ENCODE measurements at places on chromosomes 6 and 20.

DNA sequence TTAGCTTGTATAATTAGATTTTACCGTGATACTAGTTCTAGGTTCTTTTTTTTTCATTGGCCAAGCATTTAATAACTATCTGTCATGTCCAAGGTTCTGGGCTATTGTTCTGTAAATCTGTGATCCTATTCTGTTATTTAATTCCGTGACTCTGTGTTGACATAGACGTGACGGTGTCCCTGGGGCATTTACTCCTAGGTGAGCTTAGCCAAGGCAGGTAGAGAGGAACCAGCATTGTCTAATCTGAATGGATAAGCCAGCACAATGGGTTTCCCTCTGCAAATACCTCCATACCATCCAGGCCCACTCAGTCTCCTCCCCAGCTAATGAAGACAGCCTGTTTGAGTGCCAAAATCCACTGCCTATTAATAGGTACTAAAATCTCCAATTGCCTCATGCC, 8.9 kb upstream of the CDSN start:
- no peak overlapping the region for H3K27ac ChIP-seq
- H3K4me3 ChIP-seq = no peak overlapping the region
- H3K27me3 ChIP-seq = no peaks in the 10 kb centered on the region

DNA sequence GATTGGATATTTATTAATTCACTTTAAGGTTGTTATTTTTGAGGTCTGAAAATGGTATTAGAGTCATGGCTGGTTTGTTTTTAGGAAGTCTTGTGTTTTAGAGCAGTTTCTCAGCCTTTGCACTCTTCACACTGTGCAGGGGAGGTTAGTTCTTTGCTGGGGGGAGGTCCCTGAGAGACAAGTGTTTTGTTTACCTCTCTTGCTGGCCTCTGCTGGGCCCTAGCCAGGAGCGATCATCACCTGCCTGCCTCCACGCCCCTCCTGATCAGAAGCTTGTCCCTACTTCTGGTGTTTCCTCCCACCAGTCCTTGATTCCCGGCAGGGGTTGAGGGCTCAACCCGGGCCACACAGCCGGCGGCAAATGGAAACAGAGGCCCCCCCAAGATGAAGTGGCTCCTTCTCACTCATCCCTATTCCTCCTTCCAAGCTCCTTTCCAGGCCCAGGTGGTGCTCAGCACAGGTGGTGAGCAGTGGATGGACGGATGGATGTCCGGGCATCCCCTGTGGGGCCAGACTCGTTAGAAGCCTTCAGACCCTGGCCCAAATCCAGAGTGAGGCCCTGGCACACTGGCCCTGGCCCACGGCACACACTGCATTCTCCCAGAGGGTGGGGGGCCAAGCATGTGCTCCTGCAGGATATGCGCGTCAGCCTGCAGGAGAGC, 51.3 kb downstream of the GRM4 start:
- no peak overlapping the region for H3K27ac ChIP-seq
- DNase-seq = no peak
- peaks cover 2% of the 10 kb centered on the region for H3K27me3 ChIP-seq
- H3K36me3 ChIP-seq = no peaks in the 10 kb centered on the region
- no peaks in the 10 kb centered on the region for H3K4me1 ChIP-seq

DNA sequence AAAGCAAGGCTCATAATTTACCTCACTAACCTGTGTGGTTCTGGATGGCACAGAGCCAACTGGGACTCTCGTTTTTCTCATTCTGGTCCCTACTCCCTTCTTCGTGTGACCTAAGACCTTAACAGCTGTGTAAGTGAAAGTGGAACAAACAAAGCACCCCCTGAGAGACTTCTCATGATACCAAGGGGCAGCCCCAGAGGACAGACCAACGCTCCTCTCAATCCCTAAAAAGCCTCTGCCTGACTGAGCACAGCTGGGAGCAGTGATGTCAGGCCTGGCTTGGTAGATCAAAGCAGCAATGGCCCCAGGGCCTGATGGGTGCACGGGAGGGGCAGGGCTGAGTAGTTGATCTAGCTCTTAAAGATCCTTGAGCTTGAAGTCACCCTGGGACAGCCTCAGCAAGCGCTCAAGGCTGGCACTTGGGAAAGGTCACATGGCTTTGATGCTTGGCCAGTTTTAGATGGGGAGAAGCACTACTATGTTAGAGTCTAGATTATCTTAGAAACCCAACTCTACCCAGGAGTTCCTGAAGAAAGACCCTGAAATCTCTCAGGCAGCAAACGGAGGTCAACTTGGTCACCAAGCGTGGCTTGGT, 16.2 kb upstream of the TGM2 start:
- DNase-seq = no peak
- no peak overlapping the region for H3K4me3 ChIP-seq
- H3K4me1 ChIP-seq = no peaks in the 10 kb centered on the region
- H3K27ac ChIP-seq = no peak overlapping the region
- H3K27me3 ChIP-seq = no peaks in the 10 kb centered on the region

- H3K27me3 ChIP-seq = no peaks in the 10 kb centered on the region
- DNase-seq = no peak
- no peak overlapping the region for H3K27ac ChIP-seq
- H3K36me3 ChIP-seq = no peaks in the 10 kb centered on the region
- H3K4me3 ChIP-seq = no peak overlapping the region
These were observed 63.6 kb downstream of the EDN1 start for GRCh38 chr6:12353731-12354130.

DNA sequence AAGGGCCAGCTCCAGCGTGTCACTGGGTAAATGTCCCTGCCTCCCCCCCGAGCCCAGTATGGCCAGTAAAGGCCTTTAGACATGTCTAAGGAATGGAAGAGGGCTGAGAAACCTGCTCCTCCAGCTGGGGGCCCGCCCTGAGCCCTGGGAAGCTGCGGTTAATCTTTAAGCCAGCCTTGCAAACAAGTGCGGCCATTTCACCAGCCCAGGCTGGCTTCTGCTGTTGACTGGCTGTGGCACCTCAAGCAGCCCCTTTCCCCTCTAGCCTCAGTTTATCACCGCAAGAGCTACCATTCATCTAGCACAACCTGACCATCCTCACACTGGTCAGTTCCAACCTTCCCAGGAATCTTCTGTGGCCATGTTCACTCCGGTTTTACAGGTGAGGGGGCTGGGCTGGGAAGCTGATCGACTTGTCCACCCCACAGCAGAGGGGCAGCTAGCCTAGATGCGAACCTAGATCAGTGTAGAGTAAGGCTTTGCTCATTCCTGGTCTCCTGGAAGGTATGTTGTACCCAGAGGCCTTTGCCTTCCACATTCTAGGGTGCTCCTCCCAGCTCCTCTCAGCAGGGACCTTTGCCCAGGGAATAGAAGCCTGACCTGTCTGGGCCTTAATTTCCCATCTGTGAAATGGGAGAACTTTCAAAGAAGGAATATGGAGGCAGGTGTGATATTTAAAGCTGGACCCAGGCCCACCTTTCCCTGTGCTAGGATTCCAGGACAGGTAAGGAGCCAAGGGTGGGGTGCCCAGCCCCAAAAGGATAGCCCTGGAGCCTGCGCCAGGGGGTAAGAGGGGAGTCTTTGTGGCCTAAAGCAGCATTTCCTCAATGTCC, 1.2 kb upstream of the SRC start:
- peaks cover 11% of the 10 kb centered on the region for H3K4me1 ChIP-seq
- H3K27me3 ChIP-seq = no peaks in the 10 kb centered on the region
- no peak overlapping the region for H3K4me3 ChIP-seq
- H3K36me3 ChIP-seq = no peaks in the 10 kb centered on the region
- DNase-seq = peak; percentile 36
- H3K27ac ChIP-seq = no peak overlapping the region

DNA sequence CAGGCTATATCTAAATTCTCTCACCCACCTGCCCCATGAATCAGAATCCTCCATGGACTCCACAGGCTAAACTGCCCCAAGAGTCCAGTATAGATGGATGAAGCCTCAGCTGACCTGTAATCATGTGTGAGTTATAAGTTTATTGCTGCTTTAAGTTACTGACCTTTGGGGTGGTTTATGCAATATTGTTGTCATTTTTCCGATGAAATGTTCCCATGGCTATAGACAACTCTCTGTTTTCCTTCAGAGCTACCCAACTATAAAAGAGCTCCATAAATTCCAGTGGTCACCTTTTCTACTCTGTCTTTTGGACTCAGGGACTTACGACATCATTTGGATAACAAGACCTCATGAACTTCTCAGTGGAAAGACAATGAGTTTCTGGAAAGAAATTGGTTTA, 212.1 kb downstream of the BMP2 start:
- no peaks in the 10 kb centered on the region for H3K4me1 ChIP-seq
- H3K4me3 ChIP-seq = no peak overlapping the region
- no peak for DNase-seq
- H3K27me3 ChIP-seq = peaks cover 3% of the 10 kb centered on the region
- no peak overlapping the region for H3K27ac ChIP-seq

- H3K4me1 ChIP-seq = no peaks in the 10 kb centered on the region
- no peak overlapping the region for H3K27ac ChIP-seq
- H3K4me3 ChIP-seq = no peak overlapping the region
- no peaks in the 10 kb centered on the region for H3K36me3 ChIP-seq
- H3K27me3 ChIP-seq = no peaks in the 10 kb centered on the region
- DNase-seq = no peak
These were observed 566.4 kb upstream of the MAN1A1 start for GRCh38 chr6:119915971-119916370.

- no peaks in the 10 kb centered on the region for H3K4me1 ChIP-seq
- no peak overlapping the region for H3K27ac ChIP-seq
- no peak for DNase-seq
- H3K27me3 ChIP-seq = no peaks in the 10 kb centered on the region
- no peaks in the 10 kb centered on the region for H3K36me3 ChIP-seq
These were observed 8.5 kb upstream of the CST11 start for GRCh38 chr20:23461180-23461579.

DNA sequence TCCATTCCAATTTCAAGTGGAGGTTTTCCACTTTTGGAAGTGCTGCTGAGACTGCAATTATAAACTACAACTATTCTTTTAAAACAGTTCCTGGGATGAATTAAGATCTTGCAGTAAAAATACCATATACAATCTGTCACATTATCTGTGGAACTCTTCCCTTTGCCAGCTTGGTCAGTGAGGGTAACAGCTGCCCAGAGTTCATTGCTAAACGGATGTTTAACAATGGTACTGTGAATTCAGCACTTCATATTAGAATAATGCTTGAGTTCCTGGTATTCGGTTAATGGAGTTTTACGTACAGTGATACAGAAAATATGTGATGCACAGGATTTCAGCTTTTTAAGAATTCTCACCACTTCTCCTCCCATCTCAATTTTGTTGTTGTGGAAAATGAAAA, 51.5 kb downstream of the KCNS1 start:
- H3K27me3 ChIP-seq = no peaks in the 10 kb centered on the region
- no peak for DNase-seq
- H3K27ac ChIP-seq = no peak overlapping the region
- peaks cover 2% of the 10 kb centered on the region for H3K36me3 ChIP-seq
- H3K4me1 ChIP-seq = no peaks in the 10 kb centered on the region

GRCh38 chr6:147108259-147108910, 95.8 kb upstream of the STXBP5 start:
- peaks cover 3% of the 10 kb centered on the region for H3K4me1 ChIP-seq
- H3K36me3 ChIP-seq = no peaks in the 10 kb centered on the region
- H3K27ac ChIP-seq = no peak overlapping the region

GRCh38 chr6:169229615-169230321, 23.9 kb downstream of the THBS2 start:
- DNase-seq = no peak
- H3K27me3 ChIP-seq = no peaks in the 10 kb centered on the region
- H3K4me3 ChIP-seq = no peak overlapping the region

DNA sequence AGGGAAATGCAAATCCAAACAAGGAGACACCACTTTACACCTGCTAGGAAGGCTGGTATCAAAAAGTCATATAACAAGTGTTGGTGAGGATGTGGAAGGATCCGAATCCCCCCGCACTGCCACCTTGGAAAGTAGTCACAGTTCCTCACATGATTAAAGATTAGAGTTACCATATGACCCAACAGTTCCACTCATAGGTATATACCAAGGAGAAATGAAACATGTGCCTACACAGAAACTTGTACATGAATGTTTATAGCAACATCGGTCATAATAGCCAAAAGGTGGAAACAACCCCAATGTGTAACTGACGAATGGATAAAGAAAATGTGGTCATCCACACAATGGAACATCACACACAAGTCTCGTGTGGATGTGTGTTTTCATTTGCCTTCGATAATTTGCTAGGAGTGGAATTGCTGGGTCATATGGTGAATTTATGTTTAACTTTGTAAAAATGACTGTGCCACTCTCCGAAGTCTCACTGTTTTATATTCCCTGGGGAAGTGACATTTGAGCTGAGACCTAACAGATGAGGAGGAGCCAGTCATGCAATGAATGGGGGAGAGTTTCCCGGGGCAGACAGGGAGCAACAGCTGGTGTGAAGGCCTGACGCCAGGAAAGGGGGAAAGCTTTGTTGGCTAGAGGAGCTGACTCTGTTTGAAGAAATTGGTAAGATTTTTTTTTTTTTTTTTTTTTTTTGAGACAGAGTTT, 125.9 kb upstream of the MLN start:
- no peaks in the 10 kb centered on the region for H3K27me3 ChIP-seq
- no peaks in the 10 kb centered on the region for H3K4me1 ChIP-seq
- H3K27ac ChIP-seq = no peak overlapping the region
- H3K36me3 ChIP-seq = no peaks in the 10 kb centered on the region

- no peak overlapping the region for H3K27ac ChIP-seq
- H3K4me1 ChIP-seq = peaks cover 6% of the 10 kb centered on the region
- no peak overlapping the region for H3K4me3 ChIP-seq
- DNase-seq = no peak
- H3K27me3 ChIP-seq = no peaks in the 10 kb centered on the region
These were observed 13.5 kb downstream of the HAO1 start for GRCh38 chr20:7926767-7927166.

GRCh38 chr20:61280217-61280980, 28.3 kb downstream of the CDH4 start:
- DNase-seq = no peak
- H3K4me3 ChIP-seq = no peak overlapping the region

DNA sequence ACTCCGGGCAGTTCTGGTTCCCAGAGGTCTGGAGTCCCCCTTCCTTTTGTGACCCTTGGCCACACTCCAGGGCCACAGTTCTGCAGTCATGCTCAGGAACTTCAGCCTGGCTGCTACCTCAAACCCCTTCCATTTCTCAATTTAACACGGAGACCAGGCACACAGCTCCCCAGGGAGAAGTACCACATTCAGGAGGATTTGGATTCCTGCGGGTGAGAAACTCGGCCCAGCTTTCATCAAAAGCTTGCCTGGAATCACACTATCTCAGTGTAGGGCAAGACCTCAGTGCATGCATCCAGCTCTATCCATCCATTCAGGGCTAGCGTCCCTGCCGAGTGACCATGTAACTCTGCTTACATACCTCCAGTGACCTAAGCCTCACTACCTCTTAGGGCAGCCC, 16.8 kb upstream of the IP6K3 start:
- H3K27me3 ChIP-seq = no peaks in the 10 kb centered on the region
- H3K36me3 ChIP-seq = no peaks in the 10 kb centered on the region
- H3K27ac ChIP-seq = no peak overlapping the region

- H3K4me3 ChIP-seq = no peak overlapping the region
- H3K27me3 ChIP-seq = no peaks in the 10 kb centered on the region
- DNase-seq = no peak
- H3K27ac ChIP-seq = no peak overlapping the region
- H3K4me1 ChIP-seq = no peaks in the 10 kb centered on the region
These were observed 29.2 kb upstream of the GNRH2 start for GRCh38 chr20:3014179-3014578.

All from liver (tissue), 10 donors.